Activated T-helper 2 cell treated with anti-CD3 and anti-CD28 coated beads, Interferon-gamma antibody, Interleukin-2, Interleukin-4, amounts not matched to agents 10 μg/mL and 5 μg/mL and 100 μg/mL, durations not matched to agents 14 hours and 24 hours and 36 hours (primary cell): ENCODE measurements at places on chromosomes 6 and 20. TPM values are rescaled to one million over a fixed set of nuclear protein-coding genes. Genes with fewer than 3 reads are reported as not detected.

The SLPI gene
- total RNA-seq, result not detected in 2 replicates

The OSBPL2 gene
- total RNA-seq, result 29.3 and 29.9 TPM in 2 replicates

The KATNA1 gene
- total RNA-seq, result 18.9 and 20.8 TPM in 2 replicates

The IMPG1 gene
- not detected in 2 replicates for total RNA-seq

The RIPOR2 gene
- 8.5 and 9.4 TPM in 2 replicates for total RNA-seq

The KIF6 gene
- total RNA-seq, result 0.21 and 0.25 TPM in 2 replicates

The DUSP15 gene
- total RNA-seq, result not detected in 2 replicates

The TP53TG5 gene
- not detected in 2 replicates for total RNA-seq

The NMBR gene
- total RNA-seq, result not detected in 2 replicates

The C6orf52 gene
- 1.7 and 2.4 TPM in 2 replicates for total RNA-seq

The DEFB115 gene
- not detected in 2 replicates for total RNA-seq

The NOL4L gene
- 13.2 and 14.2 TPM in 2 replicates for total RNA-seq

The IPCEF1 gene
- 0.34 and 0.69 TPM in 2 replicates for total RNA-seq

The ARHGAP40 gene
- total RNA-seq, result not detected in 2 replicates

The CD83 gene
- 145 and 150 TPM in 2 replicates for total RNA-seq

The DAAM2 gene
- not detected in 2 replicates for total RNA-seq

The ALDH5A1 gene
- 11.4 and 12.3 TPM in 2 replicates for total RNA-seq

The NRSN1 gene
- total RNA-seq, result not detected in 2 replicates

The RCAN2 gene
- total RNA-seq, result not detected in 2 replicates

The TRAPPC3L gene
- not detected in 2 replicates for total RNA-seq

The VPS16 gene
- total RNA-seq, result 47.4 and 50.1 TPM in 2 replicates

The HLA-F gene
- 266 and 278 TPM in 2 replicates for total RNA-seq

The FAM217A gene
- not detected in 2 replicates for total RNA-seq

The LY6G5B gene
- total RNA-seq, result 31.0 and 32.1 TPM in 2 replicates

The C6orf132 gene
- 0.09 and 0.23 TPM in 2 replicates for total RNA-seq

The EPPIN gene
- total RNA-seq, result not detected in 2 replicates

The ADGB gene
- 0.39 TPM in 1 of 2 replicates, not detected in the other for total RNA-seq

The ZC2HC1B gene
- total RNA-seq, result not detected in 2 replicates

The EFCAB8 gene
- total RNA-seq, result 0.37 and 0.52 TPM in 2 replicates

The MMP24 gene
- not detected in 2 replicates for total RNA-seq

The KCNQ2 gene
- not detected in 2 replicates for total RNA-seq
